ENCODE measurements at places on chromosomes 5 and 9. TPM values are rescaled to one million over a fixed set of nuclear protein-coding genes. Genes with fewer than 3 reads are reported as not detected.

The GGTA1 gene
- 5.2 TPM for polyA plus RNA-seq

The PCDHGA8 gene
- 0.60 TPM for polyA plus RNA-seq

The C9orf50 gene
- 0.30 TPM for polyA plus RNA-seq

The NR4A3 gene
- polyA plus RNA-seq, result 0.18 TPM

The TUSC1 gene
- polyA plus RNA-seq, result 14.9 TPM

The C9 gene
- polyA plus RNA-seq, result 0.37 TPM

The IL4 gene
- 0.57 TPM for polyA plus RNA-seq

The PCA3 gene
- polyA plus RNA-seq, result 0.96 TPM

The NTMT1 gene
- polyA plus RNA-seq, result 26.3 TPM

The PCDHA13 gene
- polyA plus RNA-seq, result not detected

The LIX1 gene
- polyA plus RNA-seq, result 4.9 TPM

The GRXCR2 gene
- polyA plus RNA-seq, result not detected

The ADAMTS19 gene
- 6.8 TPM for polyA plus RNA-seq

The FOXD4L5 gene
- 0.27 TPM for polyA plus RNA-seq

The COQ4 gene
- polyA plus RNA-seq, result 83.2 TPM
